GOT3 (cell line): ENCODE measurements at places on chromosomes 3 and 15.

GRCh38 chr15:93458597-93458996 lies 369.6 kb upstream of the RGMA start:
- DNase-seq = no peak

DNA sequence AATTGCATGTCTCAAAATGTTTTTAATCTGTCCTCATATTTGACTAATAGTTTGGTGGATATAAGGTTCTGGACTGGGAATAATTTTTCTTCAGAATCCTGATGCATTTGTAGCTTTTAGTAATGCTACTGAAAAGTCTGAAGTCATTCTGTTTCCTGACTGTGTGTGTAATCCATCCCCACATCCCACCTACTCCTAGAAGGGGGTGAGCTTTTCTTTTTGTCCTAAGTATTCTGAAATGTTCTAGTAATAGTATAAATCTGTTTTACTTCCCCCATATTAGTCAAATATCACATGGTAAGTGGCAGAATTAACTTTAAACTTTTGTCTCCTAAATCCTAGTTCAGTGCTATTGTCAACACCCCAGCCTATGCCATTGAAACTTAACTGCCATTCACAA lies 162.8 kb downstream of the GREM1 start:
- DNase-seq = no peak

DNA sequence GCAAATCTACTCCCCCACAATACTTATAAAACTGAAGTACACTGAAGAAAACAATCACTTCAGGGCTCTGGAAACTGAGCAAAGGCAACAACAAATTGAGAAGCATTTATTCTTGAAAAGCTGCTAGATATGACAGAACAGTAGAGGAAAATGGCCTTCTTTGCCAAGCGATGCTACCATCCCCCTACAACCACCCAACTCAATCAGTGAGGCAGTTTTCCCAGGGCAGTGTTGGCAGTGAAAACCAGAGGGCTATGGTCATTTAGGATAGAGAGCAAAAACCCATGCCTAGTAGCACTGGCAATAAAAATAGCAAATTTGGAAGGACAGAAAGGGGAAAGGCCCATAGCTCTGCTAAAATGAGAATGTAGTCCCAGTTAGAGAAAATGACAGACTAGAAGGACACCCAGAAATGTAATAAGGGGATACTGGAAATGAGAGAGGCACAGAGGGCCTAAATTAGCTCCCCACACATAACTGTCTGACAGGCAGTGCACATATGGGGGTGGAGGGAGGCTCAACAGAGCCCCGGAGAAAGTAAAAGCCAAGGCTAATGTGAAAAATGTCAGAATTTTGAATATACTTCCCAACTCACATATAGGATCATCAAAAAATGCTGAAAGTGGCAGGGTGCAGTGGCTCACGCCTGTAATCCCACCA lies 143.5 kb downstream of the GSK3B start:
- no peak for DNase-seq

- DNase-seq = no peak
Observed at GRCh38 chr3:86047161-86047560, 943.8 kb downstream of the VGLL3 start.

- no peak for DNase-seq
Observed at GRCh38 chr3:107416886-107417285, 39.6 kb downstream of the CCDC54 start.

GRCh38 chr15:25802285-25802830 lies 60.8 kb downstream of the ATP10A start:
- DNase-seq = no peak
